ENCODE measurements at places on chromosomes 12 and 14.

DNA sequence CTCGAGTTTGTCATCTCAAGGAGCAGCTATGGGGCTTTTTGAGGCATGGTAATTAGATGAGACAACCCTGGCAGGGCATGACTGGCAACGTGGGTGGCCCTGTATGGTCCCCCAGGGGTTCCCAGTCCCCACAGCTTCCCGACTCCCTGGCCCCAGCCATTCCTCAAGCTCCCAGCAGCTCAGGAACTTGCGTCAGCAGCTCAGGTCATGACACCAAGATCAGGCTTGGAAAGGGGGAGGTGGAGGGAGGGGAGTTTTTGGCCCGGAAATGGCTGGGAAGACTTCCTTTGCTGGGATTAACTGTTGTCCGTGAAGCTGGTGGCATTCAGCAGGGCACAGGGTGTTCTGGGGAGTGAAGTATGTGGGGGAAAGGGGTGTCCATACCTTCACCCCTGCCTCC is 10.4 kb upstream of the NRIP2 start:
- DNase-seq: peak; percentile 78

DNA sequence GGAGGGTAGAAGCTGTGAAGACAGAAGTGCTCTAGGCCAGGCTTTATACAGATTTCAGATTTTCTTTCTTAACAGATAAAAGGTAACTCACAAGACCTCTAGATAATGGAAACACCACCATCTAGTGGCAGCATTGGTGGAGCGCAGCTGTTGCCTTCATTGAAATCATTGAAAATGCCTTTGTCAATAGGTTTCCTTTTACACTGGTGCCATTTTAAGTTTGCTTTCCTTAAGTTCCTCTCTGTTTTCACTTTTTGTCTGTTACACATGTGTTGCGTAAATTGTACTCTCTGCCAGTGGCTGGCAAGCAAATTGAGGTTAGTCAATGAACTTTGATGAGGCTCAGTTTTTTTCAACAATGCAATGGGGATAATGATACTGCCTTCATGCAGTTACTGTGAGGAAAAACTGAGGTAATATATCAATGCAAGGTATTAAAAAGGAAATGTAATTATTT is 31.1 kb downstream of the ALDH1L2 start:
- DNase-seq: peak; percentile 70

DNA sequence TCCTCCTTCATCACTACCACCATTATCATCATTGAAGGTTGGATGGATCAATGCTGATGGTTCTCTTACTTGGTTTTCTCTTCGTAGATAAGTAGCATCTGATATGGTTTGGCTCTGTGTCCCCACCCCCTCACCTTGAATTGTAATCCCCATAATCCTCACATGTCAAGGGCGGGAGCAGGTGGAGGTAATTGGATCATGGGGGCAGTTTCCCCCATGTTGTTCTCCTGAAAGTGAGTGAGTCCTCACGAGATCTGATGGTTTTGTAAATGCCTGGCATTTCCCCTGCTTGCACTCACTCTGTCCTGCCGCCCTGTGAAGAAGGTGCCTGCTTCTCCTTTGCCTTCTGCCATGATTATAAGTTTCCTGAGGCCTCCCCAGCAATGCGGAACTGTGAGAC is 172.4 kb upstream of the PWP1 start:
- no peak for DNase-seq

DNA sequence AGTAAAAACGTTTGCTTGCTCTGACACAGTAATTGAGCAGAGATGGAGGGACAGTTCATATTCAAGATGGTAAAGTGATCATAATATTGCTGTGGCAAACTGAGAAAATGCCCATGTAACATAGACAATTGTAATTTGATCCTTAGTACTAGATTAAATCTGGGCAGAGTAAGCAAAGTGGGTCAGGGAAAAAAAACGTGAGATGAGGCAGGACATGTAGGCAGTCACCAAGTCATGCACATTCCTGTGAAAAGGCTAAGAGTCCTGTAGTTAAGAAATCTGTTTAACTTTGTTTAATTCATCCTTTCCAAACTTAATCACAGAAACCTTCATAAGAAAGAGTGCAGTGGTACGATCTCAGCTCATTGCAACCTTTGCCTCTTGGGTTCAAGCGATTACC is 16.1 kb downstream of the BTBD7 start:
- DNase-seq: no peak

DNA sequence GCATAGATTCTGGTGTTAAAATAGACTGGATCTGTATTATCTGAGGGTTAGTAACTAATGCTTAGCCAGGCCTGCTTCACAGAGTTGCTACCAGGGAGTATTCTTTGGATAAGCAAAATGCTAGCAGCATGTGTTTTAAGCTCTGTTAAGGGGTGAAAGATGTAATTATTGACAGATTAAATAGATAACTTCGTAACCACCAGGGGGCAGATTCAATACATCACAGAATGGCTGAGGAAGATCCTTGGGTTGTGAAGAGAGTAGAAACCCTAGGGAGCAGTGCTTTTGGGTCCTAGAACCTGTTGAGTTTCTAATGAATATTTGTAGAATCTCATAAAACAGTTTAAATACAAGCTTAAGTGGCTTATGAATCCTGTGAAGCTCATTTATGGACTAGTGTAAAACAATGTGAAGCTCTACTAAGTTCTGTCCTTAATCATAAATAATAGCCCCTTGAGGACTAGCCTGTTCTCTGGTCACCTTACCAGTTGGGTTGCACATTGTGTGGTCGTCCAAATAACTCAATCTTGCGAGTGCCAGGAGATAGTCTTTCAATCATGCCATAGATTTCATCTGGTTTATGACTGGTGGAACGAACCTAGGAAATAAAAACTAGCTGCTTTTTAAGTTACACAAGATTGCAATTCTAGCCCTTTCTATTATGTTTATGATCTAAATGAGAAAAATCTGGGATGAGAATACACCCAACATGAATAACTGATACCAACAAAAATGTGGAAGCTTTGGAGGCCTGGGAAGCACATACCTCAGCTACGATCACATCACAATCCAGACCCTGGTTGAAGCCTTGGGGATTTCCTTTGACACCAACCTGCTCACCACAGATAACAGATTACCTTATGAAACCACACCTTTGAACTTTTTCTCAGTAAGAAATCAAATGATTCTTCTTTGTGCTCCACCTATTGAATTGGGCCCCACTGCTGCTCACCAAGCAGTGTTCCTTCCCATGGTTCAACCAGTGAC is 12.3 kb downstream of the METTL3 start:
- DNase-seq: peak; percentile 33

GRCh38 chr12:67758119-67758518 is 109.6 kb downstream of the DYRK2 start:
- DNase-seq: no peak

DNA sequence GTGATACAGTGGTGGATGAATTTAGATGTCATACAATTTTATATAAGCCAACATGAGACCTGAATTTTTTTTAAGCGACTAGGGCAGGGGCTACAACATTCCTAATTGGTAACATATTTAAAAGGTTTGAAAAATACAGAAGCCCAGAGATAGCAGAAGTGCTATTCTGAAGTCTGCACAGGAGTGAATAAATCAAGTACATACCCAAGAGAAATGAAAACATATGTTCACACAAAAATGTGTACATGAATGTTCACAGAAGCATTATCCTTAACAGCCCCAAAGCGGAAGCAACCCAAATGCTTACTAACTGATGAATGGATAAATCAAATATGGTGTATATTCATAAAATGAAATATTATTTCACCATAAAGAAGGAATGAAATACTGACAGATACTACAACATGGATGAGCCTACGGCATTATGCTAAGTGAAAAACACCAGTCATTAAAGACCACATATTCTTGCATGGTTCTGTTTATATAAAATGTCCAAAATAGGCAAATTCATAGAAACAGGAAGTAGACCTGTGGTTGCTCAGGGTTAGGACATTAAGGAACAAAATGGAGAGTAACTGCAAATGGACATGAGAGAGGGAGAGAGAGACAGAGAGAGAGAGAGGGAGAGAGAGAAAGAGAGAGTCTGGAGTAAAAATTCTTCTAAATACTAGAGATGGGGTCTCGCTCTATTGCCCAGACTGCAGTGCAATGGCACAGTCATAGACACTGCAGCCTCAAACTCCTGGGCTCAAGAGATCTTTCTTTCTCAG is 28.0 kb upstream of the GXYLT1 start:
- DNase-seq: no peak

GRCh38 chr14:91029456-91030217 is 30.8 kb downstream of the RPS6KA5 start:
- no peak for DNase-seq

- DNase-seq: no peak
Measured at GRCh38 chr14:67131691-67132090, 57.5 kb upstream of the GARIN2 start.

GRCh38 chr12:124363353-124363965 is 68.6 kb downstream of the RFLNA start:
- DNase-seq: no peak

GRCh38 chr14:91946622-91947474 is 646 bp downstream of the FBLN5 start:
- DNase-seq: peak; percentile 7

- peak; percentile 31 for DNase-seq
Measured at GRCh38 chr14:61860294-61860918, 98.2 kb downstream of the SNAPC1 start.

GRCh38 chr12:39240587-39240986 is 202.3 kb downstream of the KIF21A start:
- no peak for DNase-seq

DNA sequence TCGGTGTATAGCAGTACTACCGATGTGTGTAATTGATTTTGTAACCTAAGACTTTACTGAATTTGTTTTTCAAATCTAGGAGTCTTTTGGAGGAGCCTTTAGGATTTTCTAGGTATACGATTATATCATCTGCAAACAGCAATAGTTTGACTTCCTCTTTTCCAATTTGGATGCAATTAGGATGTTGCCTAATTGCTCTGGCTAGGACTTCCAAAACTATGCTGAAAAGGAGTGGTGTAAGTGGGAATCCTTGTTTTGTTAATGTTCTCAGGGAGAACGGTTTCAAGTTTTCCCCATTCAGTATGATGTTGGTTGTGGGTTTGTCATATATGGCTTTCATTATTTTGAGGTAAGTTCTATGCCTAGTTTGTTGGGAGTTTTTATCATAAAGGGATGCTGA is 171.6 kb upstream of the PDE3A start:
- no peak for DNase-seq

GRCh38 chr12:46858368-46858767 is 32.6 kb upstream of the SLC38A4 start:
- DNase-seq: no peak

DNA sequence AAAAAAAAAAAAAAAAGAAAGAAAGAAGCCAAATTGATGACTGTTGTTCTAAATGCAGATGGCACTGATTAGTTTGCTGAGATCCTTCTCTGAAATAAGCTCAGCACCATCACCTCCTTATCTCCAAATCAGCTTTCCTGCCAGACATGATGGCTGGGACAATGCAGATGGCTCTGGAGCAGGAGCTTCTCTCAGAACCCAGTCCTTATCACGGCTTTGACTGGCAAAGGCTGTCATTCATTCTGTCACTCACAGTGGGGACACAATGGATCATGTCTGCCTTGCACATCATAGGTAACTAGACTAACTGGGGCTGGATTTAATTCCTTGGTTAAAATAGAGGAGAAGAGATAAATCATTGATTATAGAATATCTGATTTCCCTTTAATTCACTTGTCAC is 146.3 kb downstream of the PDZRN4 start:
- DNase-seq: no peak

DNA sequence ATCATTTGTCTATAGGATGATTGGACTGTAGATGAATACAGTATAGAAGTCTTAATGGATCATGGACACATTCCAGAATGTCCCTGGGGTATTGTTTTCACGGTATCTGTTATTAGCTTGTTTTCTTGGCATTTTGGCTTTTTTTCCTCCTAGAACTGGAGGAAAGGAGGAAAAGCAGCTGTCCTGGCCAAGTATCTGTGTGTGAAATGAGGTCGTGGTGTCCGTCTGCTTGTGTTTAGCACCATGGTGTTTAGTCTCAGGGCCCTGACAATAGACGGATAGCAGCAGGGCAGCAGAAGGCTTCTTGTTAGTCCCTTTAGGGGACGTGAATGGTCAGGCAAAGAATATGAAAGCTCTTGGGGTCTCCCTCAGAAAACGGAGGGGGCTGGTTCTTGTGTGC is 21.2 kb downstream of the FGF6 start:
- no peak for DNase-seq

GRCh38 chr14:59282378-59282765 is 93.9 kb downstream of the DAAM1 start:
- DNase-seq: no peak

- DNase-seq: peak; percentile 65
Measured at GRCh38 chr14:23121361-23121771, 2.3 kb upstream of the CEBPE start.

GRCh38 chr12:9906873-9907272 is 25.3 kb downstream of the CLEC2A start:
- DNase-seq: no peak

DNA sequence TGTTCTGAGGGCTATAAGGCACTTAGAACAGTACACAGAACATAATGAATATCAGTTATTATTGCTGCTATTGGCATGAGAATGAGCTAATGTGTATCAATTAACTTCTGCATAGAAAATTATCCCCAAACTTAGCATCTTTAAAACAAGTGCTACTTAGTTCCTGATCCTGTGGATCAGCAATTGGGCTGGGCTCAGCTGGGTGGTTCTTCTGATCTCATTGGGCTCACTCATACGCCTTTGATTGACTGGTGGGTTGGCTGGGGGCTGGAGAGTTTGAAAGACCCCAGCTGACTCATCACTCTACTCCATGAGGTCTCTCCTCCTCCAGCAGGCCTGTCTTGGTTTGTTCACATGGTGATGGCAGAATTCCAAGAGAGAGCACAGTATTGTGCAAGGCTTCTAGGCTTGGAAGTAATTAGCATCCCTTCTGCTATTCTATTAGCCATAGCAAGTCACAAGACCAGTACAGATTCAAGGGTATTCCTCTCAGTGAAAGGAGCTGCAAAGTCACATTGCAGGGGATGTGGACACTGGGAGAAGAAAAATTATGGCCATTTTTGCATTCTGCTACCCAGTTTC is 27.2 kb upstream of the HSPB8 start:
- DNase-seq: no peak

- DNase-seq: no peak
Measured at GRCh38 chr12:57404966-57405640, 25.7 kb downstream of the R3HDM2 start.

- no peak for DNase-seq
Measured at GRCh38 chr12:42606471-42606870, 16.9 kb upstream of the PRICKLE1 start.

GRCh38 chr12:24534622-24535021 is 414.3 kb downstream of the BCAT1 start:
- no peak for DNase-seq

Measured in kidney capillary endothelial cell (primary cell).